Suppressor macrophage treated with lipopolysaccharide for 1 hour (primary cell): ENCODE measurements at places on chromosomes 7 and 10.

GRCh38 chr7:87263537-87263936, 44.0 kb upstream of the TMEM243 start:
- DNase-seq = no peak

- no peak for DNase-seq
Measured at GRCh38 chr10:48804740-48805182, 120.1 kb downstream of the WDFY4 start.

GRCh38 chr10:100886091-100886490, 26.7 kb upstream of the SLF2 start:
- DNase-seq = no peak

DNA sequence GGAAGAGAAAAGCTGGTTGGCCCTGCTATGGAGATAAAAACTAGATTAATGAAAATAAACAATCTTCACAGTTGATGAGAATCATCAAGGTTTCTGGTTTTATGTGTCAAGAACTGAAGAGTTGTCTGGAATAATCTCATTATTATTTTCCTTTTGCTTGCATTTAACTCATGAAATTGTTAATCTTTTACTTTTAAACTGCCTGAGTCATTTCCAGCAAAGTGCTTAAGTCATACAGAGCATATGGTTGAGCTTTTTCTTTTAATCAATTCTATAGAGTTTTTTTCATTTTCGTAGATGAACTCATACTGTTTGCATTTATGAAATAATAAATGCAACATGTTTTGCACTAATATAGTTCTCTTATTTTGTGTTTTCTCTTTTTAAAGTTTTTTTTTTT, 747.9 kb downstream of the NXPH1 start:
- DNase-seq = no peak

DNA sequence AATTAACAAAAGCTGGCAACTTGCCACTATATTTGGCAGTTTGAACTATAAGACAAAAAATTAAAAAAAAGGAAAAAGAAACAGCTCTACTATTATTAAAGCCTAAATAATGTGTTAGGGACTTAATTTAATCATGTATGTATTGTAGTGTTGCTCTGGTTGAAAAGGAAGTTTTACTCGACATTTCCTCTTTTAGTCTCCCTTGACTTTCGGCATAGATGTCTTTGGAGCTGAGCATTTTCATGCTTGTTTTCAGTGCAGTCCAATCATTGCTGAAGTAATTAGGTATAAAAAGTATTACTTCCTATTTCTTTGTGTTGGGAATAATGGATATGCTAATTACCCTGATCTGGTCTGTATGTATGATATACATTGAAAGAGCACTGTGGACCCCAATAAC, 216.8 kb upstream of the KLF6 start:
- peak; percentile 58 for DNase-seq

DNA sequence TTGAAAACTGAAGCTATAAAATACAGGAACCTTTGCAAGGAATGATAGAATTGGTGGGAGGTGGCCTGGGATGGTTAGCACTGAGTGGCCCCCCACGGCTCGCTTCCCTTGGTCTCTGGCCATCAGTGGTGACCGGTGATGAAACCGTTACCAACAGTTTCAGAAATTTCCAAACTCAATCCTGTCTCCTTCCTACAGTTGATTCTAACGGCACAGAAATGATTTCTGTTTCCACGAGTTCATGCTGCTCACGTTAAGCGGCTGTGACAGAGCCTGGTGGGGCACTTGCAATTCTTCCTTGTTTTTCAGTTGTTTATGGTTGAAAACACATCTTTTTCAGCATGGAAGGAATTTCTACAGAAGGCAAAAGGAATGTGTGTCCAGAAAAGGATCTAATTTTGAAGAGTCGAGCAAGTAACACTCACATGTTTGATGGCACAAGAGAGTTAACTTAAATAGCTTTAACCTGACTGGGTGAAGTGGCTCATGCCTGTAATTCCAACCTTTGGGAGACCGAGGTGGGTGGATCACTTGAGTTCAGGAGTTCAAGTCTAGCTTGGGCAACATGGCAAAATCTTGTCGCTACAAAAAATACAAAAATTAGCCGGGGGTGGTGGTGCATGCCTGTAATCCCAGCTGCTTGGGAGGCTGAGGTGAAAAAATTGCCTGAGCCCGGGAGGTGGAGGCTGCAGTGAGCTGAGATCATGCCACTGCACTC, 100.1 kb downstream of the DNAJB6 start:
- no peak for DNase-seq

DNA sequence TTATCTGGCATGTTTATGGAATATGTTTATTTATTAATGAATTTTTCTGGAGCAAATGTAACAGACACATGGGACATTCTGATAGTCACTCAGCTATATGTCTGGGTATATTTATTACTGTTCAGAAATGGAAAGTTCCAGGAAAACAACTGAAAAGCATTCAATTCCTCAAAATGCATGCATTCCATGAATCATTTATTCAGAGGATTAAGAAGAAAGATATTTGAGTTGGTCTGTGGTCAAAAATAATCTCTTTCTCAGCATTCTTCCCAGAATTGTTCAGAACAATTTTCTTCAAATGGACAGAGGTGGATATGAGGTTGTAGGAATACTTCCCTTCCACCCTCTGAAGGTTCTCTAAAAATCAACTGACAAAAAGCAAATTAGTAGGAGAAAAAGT, 97.6 kb upstream of the ITGB1 start:
- DNase-seq = no peak

DNA sequence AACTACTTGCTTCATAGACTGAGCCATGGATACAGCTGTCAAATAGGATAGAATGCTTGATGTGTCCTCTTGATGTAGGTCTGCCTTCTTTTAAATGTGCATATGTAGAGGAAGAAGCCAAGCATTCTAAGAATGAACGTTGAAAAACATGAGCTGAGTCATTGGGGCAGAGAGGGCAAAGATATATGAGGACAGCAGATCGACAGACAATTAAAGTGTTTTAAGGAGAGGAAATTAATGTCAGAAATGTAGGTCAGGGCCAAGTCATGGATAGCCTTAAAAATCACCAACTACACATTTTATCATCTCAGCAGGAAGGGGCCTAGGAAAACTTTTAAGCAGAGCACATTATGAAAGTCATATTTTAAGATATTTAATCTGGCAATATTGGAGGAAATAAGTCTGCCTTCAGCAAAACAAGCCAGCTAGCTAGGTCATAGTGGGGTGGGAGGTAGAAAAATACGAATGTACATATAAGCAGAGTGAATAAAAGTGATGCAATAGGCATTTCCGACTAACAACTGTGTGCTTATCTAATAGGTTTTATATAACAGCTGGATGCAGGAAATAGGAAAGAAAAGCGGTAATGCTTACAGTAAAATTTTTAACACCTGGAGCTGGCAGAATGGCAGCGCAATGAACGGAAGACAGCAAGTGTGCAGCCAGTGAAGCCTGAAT, 638.3 kb upstream of the TPK1 start:
- no peak for DNase-seq

DNA sequence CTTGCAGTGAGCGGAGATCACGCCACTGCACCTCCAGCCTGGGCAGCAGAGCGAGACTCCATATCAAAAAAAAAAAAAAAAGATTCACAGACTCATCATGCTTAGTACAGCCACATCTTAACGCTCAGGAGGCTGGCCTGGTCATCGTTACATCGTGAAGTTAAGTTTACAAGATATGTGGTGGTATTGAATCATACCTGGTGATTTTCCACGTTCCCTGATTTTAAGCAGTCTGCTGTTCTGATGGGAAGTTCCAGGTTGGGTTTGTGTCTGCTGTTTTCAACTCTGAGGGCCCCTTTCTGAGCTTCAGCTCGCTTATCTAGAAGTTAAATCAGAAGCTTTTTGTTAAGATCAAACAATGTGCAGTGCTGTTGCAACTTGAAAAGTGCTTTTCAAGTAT, 6.9 kb downstream of the PPP2R2D start:
- no peak for DNase-seq

DNA sequence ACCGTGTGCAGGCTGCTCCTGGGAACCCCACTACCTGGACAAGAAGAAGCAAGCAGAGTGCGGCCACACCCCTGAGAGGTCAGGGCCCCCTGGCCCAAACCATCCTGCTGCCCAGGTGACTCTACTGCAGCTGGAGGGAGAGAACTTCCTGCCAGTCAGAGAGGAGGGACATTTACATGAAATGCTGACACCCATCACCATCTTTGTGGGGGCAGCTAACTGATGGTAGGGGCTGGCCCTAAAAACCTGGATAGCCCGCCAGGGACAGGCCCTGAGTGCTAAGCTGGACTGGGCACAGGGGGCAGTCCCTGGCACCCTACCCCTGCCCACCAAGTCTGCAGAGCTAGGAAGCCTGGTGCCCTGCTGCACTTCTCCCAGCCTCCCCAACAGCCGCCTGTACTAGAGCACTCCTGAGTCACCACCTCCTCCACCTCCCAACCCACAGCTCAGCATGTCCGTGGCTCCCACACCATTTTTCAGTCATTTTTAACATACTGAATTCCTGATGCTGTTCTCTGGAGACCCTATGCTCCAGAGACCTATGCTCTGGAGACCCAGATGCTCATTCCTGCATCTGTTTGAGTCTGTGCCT, 27.5 kb downstream of the DPCD start:
- DNase-seq = no peak

GRCh38 chr10:11255796-11256444, 238.2 kb downstream of the CELF2 start:
- no peak for DNase-seq

- DNase-seq = peak; percentile 71
Measured at GRCh38 chr10:133379152-133379800, at the start of gene PAOX. Gene PAOX (plus strand): TSS chr10:133379262. CDS start chr10:133379317, 55 bp downstream.
